ENCODE measurements at places on chromosomes 7 and 10. TPM values are rescaled to one million over a fixed set of nuclear protein-coding genes. Genes with fewer than 3 reads are reported as not detected.
A peak's percentile ranks its signal among the peaks of the same experiment; 100 is the strongest.

DNA sequence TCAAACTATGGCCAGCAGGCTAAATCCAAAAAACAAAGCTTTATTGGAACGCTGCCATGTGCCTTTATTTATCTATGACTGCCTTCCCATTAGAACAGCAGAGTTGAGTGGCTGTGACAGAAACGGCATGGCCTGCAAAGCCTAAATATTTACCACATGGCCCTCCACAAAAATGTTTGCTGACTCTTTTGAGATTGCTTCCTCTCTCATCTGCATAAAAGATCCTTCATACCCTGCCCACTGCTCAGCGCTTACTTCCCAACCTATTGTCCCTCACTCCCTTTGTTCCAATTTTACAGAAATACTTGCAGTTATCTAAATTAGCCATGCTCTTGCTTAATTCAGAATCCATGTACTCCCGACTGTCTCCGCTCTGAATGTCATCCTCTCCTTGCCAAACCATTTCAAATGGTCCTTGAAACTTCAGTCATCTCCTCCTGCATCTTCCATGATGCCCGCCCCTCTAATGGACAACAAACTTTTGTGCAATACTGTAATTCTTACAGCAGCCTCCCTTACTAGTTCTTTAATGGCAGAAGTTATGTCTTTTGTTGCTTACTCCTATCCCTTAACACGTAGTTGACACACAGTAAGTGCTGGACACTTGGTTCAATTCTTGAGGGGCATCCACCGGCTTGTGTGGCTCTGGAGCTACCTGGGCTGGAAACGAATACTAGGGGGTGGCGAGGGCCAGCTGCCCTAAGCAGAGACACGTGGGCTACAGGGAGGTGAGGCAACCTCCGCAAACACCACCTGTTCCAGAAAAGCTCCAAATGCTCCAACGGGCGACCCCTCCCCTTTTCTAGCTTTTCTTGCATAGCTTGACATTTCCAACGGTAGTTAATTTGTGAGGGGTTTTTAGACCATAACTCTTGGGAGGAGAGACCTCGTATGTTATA is 832 bp downstream of the XRCC2 start:
- H3K4me3 ChIP-seq, result peak overlapping the region; percentile 90
- H3K4me1 ChIP-seq, result peaks cover 16% of the 10 kb centered on the region
- H3K27ac ChIP-seq, result peak overlapping the region; percentile 82
- H3K36me3 ChIP-seq, result no peaks in the 10 kb centered on the region
- DNase-seq, result no peak

- H3K36me3 ChIP-seq, result peaks cover 26% of the 10 kb centered on the region
- H3K27me3 ChIP-seq, result no peaks in the 10 kb centered on the region
- no peak overlapping the region for H3K27ac ChIP-seq
- DNase-seq, result no peak
Observed at GRCh38 chr7:50588937-50589336, 23.7 kb upstream of the DDC start.

DNA sequence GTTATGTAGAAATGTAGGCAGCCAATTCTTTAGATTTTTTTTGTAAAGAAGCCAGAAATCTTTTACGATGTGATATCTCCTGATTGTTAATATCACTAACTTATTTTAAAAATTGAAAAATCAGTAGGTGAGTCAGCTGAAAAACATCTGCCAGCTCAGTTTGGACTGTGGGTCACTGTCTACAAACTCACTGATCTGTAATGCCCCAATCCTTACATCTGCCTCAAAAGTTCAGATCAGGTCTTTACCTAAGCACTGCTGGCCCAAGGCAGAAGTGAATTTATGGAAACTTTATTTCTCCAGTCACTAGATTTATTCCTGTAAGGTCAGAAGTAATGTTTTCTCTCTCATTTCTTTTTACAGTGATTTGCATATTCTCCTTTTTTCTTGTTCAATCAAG is 31.0 kb upstream of the FAM13C start:
- H3K4me3 ChIP-seq, result no peak overlapping the region
- DNase-seq, result no peak
- H3K36me3 ChIP-seq, result no peaks in the 10 kb centered on the region
- no peaks in the 10 kb centered on the region for H3K27me3 ChIP-seq
- no peaks in the 10 kb centered on the region for H3K4me1 ChIP-seq
- no peak overlapping the region for H3K27ac ChIP-seq

The GDF10 gene
- total RNA-seq, result 1.9 TPM

The MAGI2 gene
- 6.0 TPM for total RNA-seq

The TBX20 gene
- total RNA-seq, result 140 TPM

The NUTM2B gene
- 0.48 TPM for total RNA-seq
